ENCODE measurements at places on chromosomes 12 and 14.

DNA sequence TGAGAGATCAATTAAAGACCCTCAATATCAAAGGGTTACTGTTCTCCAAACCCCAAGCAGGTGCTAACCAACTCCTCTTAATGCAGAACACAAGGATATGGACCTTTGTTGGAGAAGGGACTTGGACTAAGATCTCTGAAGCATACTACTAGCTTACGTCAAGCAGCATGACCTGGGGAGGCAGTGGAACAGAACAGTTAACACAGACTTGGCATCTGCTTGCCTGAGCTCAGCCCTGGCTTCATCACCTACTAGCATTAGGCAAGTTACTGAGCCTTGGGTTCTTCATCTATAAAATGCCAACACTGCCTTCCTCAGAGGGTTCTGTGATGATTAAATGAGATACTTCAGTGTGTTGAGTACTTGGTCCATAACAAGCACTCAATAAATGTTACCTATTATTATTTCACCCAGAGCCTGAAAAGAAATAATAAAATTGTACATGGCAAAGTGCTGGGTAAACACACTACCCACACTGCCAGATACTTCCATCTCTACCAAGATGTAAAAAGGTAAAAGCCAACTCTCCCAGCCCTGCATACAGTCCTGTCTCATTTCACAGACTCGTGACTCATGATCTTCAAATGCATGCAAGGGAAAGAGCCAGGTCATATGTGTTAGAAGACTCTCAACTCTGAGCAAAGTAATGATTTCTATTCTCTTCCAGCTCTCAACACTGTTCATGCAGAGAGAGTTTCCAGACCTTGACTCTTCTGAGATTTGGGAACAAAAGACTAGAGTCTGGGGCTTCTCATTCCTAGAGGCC is 39.7 kb downstream of the FMNL3 start:
- DNase-seq: no peak

DNA sequence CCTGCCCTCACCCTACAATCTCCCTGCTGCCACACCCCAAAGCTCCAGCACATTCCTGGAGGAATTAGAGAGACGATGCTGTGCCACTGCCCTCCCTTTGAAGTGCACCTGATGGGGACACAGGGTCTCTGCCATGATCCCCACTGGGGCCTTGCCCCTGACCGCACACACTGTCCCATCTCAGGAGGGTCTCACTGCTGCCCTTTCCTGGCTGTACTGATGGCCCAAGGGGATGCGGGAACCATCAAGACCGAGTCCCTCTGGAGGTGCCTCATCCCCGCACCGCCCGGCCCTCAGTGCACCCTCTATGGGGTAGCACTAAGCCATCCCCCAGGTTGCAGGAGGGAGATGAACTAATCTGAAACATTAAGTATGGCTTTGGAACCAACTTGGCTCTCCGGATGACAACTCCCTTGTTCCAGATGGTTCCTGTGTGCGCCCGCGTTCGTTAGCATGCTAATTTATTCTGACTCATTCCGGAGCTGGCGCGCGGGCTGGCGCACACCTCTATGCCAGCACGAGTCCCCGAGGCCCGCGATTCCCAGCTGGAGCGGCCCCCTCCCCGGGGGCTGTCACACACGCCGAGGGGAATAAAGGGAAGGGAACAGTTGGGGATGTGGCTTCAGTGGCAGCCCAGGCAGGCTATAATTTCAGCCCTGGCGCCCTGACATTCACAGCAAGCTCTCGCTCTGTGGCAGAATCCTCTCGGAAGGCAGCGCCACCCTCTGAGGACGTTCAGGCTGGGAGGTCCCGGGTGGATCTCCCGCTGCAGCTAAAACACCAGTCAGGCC is 34.2 kb upstream of the C14orf180 start:
- peak; percentile 38 for DNase-seq

DNA sequence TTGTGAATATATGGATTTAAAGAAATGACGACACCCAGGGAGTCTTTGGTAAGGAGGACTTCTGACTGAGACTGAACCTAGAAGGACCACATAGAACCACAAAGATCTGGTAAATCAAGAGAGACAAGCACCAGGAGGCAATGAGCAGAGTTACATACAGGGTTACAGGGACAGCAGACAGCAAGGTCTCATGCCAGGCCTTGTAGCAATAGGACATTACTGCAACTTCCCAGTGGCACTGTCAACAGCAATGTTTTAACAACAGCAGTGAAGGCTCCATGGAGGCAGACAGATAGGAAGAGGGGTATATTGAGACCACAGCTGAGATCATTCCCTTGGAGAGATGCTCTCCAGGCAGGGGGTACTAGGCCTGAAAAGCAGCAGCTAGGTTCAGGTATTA is 18.5 kb downstream of the CPNE8 start:
- DNase-seq: no peak

DNA sequence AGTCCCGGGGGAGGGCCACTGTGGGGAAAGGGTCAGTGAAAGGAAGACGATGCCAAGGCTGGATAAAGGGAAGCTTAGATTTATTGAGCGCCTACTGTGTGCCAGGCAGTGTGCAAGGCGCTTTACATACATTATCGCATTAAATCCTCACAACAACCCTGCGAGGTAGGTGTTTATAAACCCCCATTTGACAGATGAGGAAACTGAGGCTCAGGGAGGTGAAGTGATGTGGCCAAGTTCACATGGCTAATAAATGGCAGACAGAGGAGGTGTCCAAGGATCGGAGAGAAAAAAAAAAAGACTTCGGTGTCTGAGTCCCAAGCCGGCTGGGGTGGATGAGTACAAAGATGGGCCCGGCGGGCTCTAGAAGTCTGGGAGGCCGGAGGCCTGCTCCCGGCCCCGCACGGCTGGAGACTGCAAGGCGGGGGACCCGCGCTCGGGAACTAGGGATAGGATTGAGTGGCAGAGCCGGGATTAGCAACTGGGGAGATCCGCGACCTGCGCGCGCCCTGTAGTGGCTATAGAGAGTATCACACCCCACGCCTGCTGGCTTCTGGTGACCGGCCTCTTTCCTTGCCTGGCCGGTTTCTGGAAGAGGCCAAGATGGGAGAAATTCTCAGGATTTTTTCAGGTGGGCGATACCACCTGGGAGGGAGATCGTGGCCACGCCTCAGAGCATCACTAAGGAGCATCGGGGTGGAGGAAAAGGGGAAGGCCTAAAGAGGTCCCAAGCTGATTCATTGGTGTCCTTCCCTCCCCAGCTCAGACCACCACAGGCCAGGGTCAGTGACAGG is 3.9 kb downstream of the DDN start:
- DNase-seq: peak; percentile 51

DNA sequence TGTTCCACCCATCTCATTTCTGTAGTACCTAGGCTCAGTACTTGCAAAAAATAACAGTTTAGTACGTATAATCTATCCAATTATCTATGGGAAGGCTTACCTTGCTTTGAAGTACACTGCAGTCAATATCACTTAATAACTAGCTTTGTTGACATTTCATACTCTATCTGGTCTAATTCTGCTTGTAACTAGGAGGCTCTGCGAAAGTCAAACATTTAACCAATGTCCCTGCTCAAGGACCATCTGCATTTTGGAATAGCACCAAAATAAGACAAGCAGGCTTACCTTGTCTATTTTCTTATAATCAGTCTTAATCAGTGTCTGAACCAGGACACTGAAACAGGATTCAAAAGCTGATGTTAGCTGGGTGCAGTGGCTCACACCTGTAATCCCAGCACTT is 39.9 kb downstream of the SLC25A47 start:
- DNase-seq: no peak

DNA sequence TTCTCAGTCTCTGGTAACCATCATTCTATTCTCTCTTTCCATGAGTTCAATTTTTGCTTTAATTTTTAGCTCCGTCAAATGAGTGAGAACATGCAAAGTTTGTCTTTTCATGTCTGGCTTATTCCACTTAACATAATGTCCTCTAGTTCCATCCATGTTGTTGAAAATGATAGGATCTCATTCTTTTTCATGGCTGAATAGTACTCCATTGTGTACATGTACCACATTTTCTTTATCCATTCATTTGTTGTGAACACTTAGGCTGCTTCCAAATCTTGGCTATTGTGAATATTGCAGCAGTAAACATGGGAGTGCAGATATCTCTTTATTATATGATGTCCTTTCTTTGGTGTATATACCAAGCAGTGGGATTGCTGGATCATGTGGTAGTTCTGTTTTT is 145.4 kb upstream of the E2F7 start:
- no peak for DNase-seq

DNA sequence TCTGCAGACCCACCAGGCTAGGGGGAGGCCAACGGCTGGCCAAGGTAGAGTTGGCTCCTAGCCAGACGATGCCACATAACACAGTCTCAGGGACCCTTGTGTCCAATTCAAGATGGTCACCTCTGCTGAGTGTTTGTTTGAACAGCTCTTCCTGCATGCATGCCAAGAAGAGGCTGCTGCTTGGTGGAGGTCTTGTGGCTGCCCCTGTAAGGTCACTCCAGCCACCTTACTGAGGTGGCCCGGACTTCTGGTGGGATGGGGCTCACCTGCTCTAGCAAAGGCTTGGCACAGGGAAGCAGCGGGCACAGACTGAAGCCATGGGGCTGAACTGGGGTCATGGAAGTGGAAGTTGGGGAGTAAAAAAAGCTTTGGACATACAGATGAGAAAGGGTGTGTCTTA is 210.3 kb downstream of the GLT1D1 start:
- DNase-seq: no peak

DNA sequence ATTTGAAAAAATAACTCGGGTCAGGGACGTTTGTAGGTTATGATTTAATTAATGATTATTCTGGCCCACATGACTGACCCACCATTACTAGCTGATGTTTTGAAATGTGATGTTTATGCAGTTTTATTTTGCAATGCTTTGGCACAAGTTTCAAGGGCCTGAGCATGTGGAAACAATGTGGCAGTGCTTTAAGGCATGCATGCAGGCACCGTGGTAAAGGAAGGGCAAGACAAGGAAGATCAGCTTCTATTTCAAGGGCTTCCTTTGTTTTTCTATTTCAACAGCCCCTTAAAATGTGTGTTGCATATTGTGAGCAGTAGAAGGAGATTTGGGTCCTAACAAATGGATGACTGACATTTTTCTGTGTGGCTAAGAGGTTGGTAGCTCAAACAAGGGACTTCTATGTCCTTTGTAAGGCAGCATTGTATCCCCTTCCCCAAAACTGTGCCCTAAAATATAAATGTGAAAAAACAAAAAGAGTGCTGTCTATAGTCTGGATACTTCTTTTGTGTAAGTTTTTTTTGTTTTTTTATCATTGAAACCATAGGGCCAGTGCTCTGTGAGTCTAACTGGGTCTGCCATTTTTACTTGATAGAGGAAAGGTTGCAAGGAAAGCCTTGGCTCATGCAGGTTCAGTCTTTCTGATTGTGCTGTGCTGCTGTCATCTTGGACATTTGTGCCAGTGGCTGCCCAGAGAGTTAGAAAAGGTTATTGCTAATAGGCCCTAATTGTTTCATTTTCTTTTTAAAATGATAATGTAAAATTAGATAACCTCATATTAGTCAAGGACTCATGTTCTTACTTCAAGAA is 103.5 kb downstream of the FGD4 start:
- DNase-seq: no peak
